ENCODE measurements at places on chromosomes 6 and 20. TPM values are rescaled to one million over a fixed set of nuclear protein-coding genes. Genes with fewer than 3 reads are reported as not detected.

Gene HAO1
- not detected for total RNA-seq

Gene BLOC1S5
- 11.3 TPM for total RNA-seq

Gene ERVFRD-1
- total RNA-seq = not detected

Gene TSHZ2
- total RNA-seq = under 0.01 TPM

Gene BAK1
- total RNA-seq = 8.3 TPM

Gene SLC17A3
- not detected for total RNA-seq

Gene SIRPB1
- 0.67 TPM for total RNA-seq

Gene ADTRP
- total RNA-seq = 0.17 TPM

Gene TTPAL
- 18.5 TPM for total RNA-seq

Gene BTBD3
- 8.9 TPM for total RNA-seq

Gene ABRACL
- 38.5 TPM for total RNA-seq

Gene BNIP5
- total RNA-seq = not detected

Gene SSTR4
- not detected for total RNA-seq

Gene BPIFB2
- total RNA-seq = not detected

Gene PTGIS
- total RNA-seq = 0.15 TPM

Gene SEL1L2
- total RNA-seq = not detected

Gene FOXC1
- 3.0 TPM for total RNA-seq

Gene ZNF831
- not detected for total RNA-seq

Gene KHDC1L
- total RNA-seq = not detected

Gene BEND6
- 7.1 TPM for total RNA-seq

Gene TPD52L2
- 124 TPM for total RNA-seq

Gene AVP
- not detected for total RNA-seq

Gene VSX1
- total RNA-seq = not detected

Gene SLC26A8
- total RNA-seq = not detected
